ENCODE measurements at places on chromosomes 12 and 14.

GRCh38 chr12:84397263-84397662 is 515.3 kb downstream of the SLC6A15 start:
- DNase-seq = peak; percentile 23

DNA sequence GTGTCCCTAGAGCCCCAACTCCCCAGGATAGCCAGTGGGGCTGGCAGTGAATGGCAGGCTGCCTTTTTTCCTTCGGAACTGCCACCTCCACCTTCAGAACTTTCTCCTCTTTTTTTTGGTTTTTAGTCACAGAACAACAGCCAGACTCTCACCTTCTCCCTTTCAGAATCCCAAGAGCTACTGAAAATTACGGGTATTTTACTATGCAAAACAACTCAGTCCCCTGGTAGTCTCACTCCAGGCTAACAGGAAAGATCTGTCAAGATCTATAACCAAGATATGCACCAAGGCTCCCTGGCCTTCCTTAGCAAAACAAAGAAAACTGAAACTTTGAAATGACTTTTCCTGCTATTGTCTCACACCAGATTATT is 12.5 kb downstream of the PLEKHG6 start:
- DNase-seq = no peak

DNA sequence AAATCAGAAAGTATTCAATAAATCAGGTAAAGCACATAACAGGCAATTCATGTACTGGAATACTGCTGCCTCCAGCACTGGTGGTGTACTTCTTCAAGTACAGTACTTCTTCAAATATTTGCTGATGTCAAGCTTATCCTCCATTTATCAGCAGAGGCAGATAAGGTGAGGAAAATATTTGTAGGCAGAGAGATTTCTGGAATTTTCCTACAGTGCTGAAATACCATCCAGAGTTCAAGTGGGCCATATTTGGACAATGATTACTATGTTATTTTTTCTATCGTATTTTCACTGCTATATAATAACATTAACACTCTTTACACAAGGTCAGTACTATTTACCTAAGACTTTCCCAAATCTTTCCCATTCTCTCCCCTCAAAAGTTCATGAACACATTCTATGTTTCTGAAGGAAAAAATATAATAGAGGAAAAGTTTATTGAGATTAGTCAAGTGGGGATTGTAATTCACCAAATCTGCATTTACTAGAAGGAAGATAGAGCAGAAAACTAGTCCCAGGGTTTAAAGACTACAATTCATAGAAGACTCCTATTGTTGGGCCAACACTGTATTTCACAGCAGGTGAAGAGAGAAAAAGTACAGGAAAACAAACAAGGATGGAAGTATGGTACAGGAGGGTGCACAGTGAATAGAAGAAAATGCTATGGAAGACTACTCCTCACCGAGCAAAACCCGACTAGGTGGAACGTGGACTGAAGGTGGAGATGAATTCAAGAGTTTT is 141.1 kb downstream of the PAWR start:
- DNase-seq = no peak

DNA sequence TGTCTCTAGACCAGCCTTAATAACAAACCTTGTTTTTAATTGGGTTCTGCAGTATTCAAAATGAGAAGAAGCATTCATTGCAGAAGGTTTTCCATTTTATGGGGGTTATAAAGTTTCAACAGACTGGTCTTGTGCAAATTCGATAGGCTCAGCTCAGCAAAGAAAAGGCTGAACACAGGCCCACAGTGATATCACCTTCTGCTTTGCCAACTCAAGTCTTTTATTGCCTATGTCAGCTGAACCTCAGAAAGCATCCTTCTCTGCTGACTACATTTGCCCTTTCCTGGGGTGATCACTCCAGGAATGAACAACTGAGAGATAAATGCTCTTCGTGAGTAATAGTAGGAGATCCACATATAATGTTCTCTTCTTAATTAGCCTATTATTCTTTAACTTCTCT is 134.5 kb upstream of the CCDC175 start:
- DNase-seq = no peak

GRCh38 chr14:91899806-91900205 is 32.5 kb upstream of the TC2N start:
- DNase-seq = no peak

DNA sequence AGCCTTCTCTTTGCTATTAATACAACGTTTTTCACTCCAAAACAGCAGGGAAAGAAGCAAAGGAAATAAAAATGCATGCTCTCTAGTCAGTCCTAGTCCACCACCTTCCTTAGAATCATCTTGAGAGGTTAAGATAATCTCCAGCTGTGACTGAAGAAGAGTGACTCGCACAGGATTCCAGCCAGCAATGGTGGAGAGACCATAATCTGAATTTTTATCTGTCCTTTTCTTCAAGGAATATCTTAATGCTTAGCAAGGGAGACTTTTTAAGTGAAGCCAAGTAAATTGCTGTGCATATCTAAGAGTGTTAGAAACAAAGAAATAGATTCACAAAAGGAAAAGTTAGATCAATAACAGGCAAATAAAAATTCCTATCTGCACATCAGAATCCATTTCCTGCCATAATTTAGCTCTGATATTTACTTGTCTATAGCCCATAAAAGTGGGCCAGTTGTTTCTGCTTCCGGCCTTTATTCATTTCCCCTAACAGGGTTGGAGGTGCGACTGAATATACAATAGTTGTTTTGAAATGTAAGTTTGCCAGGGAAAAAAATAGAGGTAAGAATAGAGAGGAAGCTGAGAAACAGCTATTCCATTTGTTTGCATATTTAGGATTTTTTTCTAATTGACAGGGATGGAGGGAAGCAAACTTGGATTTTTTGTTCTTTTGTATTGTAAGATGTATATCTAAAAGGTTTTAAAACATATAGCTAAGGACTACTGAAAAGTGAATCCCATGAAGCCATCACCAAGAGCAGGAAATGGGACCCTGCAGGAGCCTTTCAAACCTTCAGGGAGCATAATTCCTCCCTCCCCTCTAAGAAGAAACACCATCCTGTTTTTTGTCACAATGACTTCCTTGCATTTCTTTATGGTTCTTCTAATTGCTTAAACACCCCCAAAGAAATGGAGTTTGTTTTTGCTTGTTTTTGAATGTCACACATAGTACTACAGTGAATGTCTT is 154.0 kb downstream of the ITPR2 start:
- DNase-seq = no peak

GRCh38 chr12:131795064-131795463 is 33.1 kb upstream of the MMP17 start:
- DNase-seq = no peak

DNA sequence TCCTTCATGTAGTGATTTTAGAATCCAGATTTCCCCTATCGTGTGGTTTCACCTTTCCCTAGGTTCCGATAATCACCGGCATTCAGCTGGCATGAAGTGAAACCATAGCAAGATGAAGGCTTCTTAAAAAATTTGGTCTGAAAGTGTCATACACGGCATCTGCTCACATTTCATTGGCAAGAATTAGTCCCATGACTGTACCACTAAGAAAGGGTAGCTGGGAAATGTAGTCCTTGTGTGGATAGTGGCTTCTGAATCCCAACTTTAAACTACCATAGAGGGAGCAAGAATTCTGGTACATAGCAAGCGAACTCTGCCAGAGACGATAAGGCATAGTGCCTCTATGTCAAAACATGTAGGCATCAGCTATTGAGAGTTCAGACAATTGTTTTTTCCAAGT is 360.1 kb upstream of the TBX3 start:
- DNase-seq = no peak

DNA sequence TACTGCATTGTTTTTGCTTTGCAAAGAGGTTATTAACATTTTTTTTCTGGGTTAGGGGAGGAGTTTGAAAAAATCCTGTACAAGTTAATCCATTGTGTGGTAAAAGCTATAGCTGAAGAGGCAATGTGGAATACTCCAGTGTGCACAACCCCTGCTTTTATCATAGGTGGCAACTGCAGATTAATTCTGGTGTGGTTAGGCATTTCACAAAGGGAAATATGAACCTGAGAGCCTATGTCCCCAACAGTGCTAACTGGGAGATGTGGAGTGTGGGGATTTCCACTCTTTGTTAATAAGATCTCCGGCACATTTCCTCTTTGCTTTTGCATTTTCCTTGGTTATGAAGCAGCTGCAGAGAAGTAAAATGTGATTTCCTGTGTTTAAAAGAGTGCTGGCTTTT is 33.6 kb downstream of the PRORP start:
- DNase-seq = no peak

DNA sequence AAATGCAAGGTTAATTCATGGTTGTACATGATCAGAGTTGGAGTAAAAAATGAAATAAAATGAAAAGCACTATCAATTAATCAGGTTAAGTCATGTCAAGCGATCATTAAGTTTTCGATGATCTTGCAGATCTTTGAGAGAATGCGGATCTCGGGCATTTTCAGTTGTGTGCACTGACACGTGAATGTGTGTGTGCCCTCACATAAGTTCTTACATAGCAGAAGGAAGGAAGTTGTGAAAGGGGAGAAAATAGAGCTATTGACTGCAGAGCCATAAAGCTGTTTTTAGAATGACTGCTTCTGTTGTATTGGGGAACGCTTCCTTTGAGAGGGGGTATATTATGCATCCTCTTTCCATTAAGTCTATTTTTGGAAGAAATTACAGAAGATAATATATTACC is 101.3 kb downstream of the HMGA2 start:
- DNase-seq = no peak

DNA sequence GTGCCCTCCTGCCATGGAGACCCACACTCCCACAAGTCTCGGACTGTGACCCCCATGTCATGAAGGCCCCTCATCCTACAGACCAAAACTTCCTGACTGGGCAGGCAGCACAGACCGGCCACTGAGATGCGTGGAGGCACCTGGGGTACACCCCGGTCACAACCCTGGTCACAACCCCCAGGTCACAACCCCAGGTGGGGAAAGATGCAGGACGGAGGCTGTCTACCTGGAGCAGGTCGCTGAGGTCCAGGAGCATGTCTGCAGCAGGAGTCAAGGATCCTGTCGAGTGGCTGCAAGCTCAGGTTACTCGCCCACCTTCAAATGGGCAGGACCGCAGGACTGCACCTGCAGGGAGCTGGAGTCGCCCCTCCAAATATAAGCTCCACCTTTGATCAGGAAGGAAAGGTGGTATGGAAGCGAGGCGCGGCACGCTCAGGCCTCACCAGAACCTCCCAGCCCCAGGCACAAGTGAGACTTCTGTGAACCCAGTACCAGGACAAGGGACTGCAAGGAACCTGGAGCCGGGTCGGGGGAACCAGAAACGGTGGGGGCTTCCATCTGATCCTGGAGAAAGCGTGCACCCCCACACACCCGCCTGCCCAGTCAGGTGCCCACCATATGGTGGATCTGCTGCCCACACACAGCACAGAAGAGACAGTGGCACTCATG is 8.1 kb downstream of the BTBD6 start:
- no peak for DNase-seq

GRCh38 chr12:23424685-23425084 is 524.8 kb downstream of the SOX5 start:
- DNase-seq = no peak

- DNase-seq = no peak
Measured at GRCh38 chr14:92309968-92310530, 12.9 kb upstream of the SLC24A4 start.

DNA sequence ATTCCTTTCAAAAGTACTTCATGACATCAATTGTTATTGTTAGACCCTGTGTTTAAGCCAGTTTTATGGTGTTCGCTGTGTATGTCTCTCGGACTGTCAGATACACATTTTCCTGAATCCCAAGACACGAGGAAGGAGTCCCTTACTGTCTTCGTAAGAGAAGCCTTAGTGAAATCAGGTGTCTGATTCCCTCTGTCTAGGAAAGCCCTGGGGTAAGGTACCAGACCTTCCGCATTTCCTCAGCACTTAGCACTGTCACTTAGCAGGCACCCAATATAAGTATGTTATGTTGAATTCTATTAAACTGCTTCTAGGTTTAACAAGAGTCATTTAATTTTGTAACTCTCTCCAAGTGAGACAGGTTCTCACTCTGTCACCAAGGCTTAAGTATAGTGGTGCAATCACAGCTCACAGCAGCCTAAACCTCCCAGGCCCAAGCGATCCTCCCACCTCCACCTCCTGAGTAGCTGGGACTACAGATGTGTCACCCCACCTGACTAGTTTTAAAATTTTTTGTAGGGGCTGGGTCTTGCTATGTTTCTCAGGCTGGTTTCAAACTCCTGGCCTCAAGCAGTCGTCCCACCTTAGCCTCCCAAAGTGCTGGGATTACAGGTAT is 111.0 kb downstream of the BBS10 start:
- no peak for DNase-seq

DNA sequence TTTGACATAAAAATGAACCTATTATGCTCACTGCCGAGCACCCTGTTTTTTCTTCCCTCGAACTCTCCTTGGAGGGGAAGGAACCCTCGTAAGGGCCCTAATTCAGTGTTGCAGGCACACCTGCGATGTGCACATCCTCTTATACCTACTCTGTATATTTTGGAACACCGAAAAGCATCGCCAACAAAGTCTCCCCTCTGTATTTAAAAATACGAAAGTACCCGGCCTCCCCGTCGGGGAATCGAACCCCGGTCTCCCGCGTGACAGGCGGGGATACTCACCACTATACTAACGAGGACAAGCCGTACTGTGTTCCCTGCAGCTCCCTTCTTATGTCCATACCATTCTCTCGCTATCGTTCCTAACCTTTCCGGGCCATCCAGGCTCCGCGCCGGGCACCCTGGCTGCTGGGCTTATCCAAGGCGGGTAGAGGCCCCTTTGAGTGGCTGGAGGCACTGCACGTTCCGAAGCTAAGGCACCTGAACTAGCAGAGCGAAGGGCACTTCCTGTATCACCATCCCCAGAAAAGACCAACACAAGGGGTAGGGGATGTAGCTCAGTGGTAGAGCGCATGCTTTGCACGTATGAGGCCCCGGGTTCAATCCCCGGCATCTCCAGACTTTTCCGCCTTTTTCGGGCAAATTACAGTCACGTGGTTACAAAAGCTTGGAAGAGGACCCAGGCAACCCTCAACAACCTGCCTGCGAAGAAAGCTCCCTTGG is 25.1 kb upstream of the UBC start:
- no peak for DNase-seq

- DNase-seq = no peak
Measured at GRCh38 chr12:24997496-24997895, 48.6 kb upstream of the BCAT1 start.

GRCh38 chr12:99386907-99387306 is 260.6 kb upstream of the GARIN6 start:
- DNase-seq = no peak
